ENCODE measurements at places on chromosomes 1 and 21. TPM values are rescaled to one million over a fixed set of nuclear protein-coding genes. Genes with fewer than 3 reads are reported as not detected.

The DMRTA2 gene
- total RNA-seq: not detected

The ARMH1 gene
- total RNA-seq: 0.16 TPM

The ZBTB8A gene
- total RNA-seq: 3.0 TPM

The C1orf115 gene
- total RNA-seq: 22.9 TPM

The HHAT gene
- total RNA-seq: 1.6 TPM

The PMF1 gene
- total RNA-seq: 47.4 TPM

The IKBKE gene
- total RNA-seq: 0.94 TPM

The CDC20 gene
- 1.4 TPM for total RNA-seq

The LCE1F gene
- total RNA-seq: not detected

The CGN gene
- total RNA-seq: 2.0 TPM

The MARK1 gene
- total RNA-seq: 16.7 TPM

DNA sequence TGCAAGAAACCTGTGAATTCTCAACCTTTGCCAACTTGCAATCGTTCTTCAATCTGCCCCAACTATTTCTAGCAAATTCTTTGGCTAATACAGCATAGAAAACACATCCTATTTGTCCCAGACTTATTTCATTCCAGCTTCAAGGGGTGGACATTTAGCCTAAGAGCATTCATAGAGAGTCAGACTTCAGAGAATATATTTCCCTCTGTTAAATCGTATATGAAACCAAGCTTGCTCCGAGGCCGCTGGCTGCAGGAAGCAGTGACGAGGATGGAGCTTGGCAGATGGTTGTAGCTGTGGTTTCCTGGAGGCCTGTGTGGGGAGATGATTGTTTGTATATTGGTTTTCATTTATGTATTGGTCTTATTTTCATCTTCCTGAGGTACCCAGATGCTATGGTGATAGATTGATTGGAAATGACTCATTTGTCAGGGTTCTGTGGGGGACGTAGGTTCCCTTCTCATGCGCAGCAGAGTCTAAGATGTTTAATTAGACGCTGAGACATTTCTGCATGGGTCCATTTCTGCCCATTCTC is 26.1 kb downstream of the MAN1C1 start:
- peak; percentile 47 for DNase-seq

GRCh38 chr1:208756339-208756981 is 512.3 kb upstream of the PLXNA2 start:
- no peak for DNase-seq

- DNase-seq: no peak
Measured at GRCh38 chr1:54396261-54396933, 9.8 kb downstream of the SSBP3 start.

- no peak for DNase-seq
Measured at GRCh38 chr1:60913039-60913438, 169.3 kb upstream of the NFIA start.

DNA sequence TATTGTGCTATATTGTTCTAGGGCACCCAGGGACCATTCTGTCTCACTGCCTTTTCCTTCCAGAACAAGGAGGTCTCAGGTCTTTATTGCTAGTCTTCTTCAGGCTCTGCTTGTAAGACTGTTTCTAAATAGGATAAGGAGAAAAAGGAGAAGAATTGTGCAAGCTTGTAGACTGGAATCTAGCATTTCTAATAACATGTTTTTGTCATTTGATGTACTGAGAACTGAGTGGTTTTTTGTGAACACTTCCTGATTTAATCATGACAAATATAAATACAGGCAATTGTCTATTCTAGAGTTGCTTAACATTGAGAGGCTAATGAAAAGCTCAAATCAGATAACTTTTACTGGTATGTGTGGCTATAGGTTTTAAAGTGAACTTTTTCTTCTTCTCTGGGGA is 77.6 kb downstream of the CLIC4 start:
- no peak for DNase-seq

GRCh38 chr1:201450721-201451291 is 18.2 kb downstream of the PHLDA3 start:
- DNase-seq: peak; percentile 82

DNA sequence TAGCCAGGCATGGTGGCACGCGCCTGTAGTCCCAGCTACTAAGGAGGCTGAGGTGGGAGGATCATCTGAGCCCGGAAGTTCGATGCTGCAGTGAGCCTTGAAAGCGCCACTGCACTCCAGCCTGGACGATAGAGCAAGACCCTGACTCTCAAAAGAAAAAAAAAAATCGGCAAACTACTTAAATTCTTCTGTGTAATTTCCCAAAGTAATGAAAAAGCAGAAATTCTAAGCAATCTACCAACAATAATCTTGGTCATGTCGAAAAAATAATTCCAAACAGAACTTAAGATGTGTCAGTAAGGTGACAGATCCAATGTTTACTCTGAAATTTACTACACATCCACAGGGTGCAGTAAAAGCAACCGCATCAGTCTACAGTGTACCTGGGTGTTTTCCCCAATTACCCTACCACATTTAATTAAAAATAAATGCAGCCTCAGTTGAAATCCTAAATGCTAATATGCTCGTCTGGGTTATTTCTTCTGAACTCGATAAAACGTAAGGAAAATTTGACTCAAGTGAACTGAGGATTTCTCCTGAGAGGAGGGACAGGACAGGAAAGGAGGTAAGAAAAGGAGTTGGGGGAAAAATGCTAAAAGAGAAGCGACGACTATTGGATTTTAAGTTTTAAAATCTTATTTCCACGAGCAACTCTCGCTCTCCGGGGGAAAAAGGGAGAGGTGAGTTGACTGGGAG is 801 bp downstream of the EPRS1 start:
- no peak for DNase-seq

DNA sequence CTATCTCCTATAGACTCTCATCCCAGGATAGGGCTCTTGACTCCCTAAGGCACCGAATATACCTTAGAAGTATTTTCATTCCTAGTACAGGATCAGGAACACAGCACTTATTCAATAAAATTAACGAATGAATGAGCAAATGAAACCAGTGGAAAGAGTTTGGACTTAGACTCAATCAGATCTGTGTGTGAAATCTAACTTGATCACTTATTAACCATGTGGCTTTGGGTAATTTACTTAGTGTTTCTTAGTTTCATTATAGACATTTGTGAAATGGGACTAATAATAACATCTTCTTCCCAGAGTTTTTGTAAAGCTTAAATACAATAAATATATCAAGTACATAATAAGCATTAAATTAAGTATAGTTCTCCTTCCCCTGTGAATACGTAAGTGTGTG is 230.1 kb downstream of the ADGRL2 start:
- no peak for DNase-seq

DNA sequence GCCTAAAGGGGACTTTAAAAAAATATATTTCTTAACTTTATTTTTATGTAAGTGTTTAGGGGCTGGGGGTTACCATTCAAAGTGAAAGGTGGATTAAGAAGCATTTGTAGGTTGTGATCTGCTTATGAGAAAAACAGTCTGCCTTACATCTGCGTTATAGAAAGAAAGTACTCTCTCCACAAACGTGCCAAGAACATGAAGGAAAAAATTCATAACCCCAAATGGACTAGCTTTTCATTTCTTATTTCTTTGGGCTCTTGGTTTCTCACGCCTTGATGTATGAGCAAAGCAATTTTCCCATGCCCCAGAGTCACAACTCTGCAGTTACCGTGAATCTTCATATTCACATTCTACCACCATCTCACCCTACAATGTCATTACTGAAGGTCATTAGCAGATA is 1165.1 kb upstream of the ADGRL4 start:
- no peak for DNase-seq

- DNase-seq: no peak
Measured at GRCh38 chr1:229381234-229381633, 38.4 kb upstream of the CCSAP start.

- no peak for DNase-seq
Measured at GRCh38 chr1:77954521-77954920, 24.4 kb downstream of the FUBP1 start.

DNA sequence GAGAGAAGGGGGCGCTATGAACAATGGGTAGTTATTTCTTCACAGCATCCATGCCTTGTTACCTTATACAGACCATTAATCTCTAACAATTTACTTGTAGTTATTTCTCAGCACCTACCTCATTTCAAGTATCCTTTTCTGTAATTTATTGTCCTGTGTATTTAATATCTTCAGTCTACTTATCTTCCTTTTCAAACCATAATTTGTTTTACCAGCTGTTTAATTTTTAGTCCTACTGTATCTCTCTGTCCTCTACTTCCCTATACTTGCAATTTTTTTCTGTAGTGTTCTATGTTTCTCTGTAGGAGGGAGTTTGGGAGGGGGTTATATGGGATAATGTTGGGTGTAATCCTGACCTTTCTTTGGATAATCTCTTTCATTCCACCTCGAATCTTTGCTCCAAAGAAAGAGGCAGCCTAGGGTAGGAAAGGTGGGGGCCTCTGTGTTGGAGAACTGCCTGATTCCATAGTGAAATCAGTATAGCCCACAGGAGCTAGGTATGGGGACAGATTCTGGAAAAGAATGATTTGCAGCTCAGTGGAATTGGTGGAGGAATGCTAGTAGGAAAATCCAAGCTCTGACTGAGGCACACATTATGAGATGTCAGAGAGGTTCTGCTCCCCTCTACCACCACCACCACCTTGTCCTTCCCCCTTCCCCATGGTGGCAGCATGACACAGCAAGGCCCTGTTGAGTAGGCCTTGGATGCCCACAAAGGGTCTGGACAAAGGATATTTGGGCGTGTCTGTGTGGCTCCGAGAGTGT is 642 bp downstream of the MLLT11 start:
- no peak for DNase-seq

- no peak for DNase-seq
Measured at GRCh38 chr1:154863315-154864174, 6.5 kb downstream of the KCNN3 start.

DNA sequence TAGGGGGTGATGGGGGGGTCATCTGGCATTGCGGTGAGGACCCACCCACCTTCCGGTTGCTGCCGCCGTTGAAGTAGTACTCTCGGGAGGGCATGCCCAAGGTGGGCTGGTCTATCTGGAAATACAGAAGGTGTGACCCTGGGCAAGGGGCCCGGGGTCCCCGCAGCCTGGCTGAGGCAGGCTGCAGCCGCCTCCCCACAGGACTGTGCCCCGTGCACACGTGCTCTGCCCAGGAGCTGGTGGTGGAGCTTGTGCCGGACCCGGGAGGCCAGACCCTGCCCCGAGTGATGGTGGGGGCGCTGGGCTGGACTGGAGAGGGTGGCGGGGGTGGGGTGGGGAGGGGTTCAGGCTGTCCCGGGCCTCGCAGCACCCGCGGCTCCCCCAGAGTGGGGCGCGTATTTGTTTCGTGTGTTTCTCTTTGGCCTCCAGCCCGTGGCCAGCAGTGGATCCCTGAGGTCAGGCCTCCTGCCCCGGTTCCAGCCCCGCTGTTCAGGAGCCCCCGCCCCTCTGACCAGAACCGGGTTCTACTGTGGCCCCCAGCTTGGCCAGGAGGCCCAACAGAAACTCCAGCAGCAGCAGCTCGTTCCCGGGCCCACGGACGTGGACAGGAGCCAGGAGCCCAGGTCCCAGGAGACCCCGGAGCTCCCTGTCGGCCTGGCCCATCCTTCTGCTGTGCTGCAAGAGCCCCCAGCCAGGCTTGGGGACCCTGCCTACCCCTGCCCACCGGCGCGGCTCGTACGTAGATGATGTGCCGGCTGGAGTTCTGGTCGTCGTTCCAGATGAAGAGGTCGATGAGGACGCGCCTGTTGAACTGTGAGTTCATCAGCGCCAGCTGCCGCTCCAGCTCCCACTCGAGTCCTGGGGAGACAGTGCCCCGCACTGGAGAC is 19.2 kb downstream of the PRXL2B start:
- DNase-seq: no peak

DNA sequence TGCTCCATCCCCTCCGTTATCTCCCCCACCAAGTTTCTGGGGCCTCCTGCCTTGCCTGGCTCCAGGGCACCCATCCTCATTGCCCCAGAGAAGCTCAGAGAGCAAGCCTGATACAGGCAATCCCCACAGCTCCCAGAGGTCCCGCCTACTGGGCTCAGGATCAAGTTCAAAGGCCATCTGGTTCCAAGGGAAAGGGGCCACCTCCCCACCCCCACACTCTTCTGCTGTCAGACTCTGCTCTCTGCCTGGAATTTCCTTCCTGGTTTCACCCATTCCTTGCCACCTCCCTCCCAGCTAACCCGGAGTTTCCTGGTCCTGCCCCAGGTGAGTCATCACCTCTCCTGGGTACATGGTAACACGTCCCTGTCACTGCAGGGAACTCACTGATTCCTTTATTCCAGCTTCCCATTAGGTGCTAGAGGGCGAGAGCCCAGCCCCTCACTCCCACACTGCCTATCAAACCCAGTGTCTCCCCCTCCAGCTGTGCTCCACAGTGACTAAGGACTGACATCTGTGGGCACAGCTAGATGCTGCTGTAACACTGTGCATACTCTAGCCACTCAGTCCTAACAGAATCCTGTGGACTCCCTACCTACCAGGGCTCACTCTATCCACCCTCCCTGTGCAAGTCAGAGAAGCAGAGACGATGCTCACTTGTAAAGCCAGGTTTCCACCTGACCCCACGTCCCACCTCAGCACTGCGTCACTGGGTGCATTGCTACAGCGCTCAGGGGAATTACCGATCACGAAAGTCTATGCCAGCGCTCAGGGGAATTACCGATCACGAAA is 21.8 kb downstream of the RSPH1 start:
- no peak for DNase-seq

GRCh38 chr1:176696109-176696508 is 233.1 kb downstream of the PAPPA2 start:
- no peak for DNase-seq

- no peak for DNase-seq
Measured at GRCh38 chr21:45588871-45589491, 46.7 kb upstream of the SLC19A1 start.

DNA sequence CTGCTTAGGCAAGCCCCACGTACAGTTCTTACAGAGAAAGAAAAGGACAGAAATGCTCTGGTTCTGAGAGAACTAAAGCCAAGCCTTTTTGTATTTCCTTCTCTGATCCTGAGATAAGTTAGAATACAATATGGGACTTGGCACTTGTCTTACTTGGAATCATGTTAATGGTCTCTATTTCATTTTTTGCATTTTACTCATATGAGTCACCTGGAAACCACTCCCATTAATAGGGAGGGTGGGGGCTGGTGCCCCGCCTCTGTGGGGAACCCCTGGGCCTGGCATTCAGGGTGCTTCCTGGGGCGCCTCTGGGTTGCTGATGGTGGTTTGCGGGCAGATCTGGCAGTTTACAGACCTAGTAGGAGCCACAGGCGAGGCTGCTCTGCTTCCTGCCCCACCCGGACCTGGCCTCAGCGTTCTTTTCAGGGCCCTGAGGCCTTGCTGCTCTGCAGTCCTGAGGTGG is 26.7 kb downstream of the TSPAN2 start:
- peak; percentile 55 for DNase-seq

DNA sequence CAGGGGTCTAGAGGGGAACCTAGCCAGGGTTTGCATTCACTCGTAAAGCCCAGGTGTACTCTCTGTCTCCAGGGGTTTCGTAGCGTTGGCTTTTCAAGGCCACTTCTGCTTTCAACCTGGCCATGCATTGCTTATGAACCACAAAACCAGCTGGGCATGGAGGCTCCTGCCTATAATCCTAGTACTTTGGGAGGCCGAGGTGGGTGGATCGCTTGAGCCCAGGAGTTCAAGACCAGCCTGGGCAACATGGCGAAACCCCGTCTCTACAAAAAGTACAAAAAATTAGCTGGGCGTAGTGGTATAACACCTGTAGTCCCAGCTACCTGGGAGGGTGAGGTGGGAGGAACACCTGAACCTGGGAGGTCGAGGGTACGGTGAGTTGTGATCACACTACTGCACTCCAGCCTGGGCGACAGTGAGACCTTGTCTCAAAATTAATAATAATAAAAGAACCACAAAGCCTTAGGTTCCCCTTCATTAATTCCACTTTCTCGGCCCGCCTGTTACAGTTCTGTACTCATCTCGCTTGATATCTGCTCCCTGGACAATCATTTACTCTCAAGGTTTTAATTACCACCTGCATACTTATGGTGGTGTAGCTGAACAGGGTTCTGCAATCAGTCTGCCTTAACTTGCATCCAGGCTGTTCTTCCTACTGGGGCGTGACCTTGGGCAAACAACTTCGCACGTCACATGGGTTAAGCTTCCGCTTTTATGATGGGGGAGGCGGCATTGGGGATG is 6.1 kb downstream of the SLC16A4 start:
- DNase-seq: no peak
